ENCODE measurements at places on chromosomes 7 and 10.

- no peak for DNase-seq
Observed at GRCh38 chr10:49775014-49775413, 12.9 kb upstream of the OGDHL start.

GRCh38 chr10:58087896-58088295 lies 179.8 kb downstream of the IPMK start:
- DNase-seq: no peak

DNA sequence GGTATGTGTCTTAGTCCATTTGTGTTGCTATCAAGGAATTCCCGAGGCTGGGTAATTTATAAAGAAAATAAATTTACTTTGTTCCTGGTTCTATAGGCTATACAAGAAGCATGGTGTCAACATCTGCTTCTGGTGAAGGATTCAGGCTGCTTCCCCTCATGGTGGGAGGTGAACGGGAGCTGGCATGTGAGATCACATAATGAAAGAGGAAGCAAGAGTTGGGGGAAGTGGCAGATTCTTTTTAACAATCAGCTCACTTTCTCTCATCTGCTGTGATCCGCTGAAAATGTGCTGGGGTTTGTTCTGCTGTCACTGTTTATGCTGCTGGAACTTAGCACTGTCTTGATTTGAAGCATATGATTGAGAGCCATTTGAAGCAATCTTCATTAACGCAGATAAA lies 730.0 kb upstream of the SORCS1 start:
- no peak for DNase-seq

DNA sequence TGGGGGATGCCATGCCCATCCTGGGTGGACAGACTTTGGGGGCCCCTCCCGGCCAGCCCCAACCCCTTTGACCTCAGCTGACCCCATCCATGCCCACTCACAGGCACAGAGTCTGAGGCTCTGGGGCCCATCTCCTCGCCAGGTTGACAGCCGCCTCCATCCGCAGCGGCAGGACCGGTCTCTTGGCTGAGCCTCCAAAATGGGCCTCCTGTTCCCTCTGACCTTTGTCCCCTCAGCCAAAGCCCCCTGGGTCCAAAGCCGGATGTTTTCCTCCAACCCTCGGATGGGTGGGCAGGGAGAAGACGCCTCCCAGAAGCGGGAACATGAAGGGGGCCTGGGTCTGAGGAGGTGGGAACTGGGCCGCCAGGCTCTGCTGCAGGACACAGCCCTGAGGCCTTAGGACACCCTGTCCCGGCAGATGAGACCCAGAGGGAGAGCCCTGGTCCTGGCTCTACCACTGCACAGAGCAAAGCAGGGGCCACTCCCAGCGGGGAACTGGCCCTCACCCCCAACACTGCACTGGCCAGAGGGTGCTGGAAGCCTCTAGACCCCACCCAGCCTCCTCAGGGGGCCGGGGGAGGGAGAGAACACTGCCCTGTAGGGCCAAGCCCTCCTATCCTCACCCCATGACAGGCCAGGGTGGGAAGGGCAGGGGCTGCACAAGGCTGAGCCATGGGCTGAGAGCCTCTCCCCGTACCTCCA lies 12.6 kb downstream of the PDGFA start:
- DNase-seq: peak; percentile 26

GRCh38 chr7:158449942-158450341 lies 137.7 kb downstream of the PTPRN2 start:
- DNase-seq: no peak
